AG09319 (cell line): ENCODE measurements at places on chromosomes 6 and 20.

- no peak for DNase-seq
Observed at GRCh38 chr20:47531458-47531857, 29.8 kb downstream of the NCOA3 start.

DNA sequence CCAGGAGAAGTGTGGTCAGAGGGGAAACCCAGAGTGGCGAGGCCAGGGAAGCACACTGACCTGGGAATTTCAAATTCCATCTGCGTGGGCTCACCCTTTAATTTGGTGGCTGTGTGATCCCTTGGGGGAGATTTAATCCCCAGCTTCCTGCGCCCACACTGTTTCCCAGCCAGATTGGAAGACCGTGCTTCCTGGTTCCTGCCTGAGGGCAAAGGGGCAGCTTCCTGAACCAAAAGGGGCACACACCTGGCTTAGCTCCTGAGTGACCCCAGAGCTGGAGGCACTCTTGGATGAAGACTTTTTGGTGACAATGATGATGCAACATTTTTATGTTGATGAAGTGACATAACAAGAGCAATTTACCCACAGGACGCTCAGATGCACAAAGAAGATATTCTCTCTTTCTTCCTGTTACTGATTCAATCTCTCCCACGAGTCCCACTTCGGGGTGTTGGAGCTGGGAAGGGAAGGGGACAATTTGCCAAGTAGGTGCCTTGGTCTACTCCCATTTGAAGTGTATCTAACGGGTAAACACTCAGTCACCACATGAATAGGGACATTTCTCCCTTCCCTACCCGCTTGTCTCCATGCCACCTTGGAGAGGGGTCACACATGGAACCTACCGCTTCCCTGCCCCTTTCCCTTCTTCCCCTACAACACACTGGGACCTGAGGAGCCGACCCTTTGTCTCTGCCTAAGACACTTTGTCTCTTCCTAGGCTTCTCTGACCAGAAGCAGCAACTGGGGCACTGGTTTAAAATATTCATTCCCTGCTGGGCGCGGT, 28.6 kb upstream of the CDKN1A start:
- DNase-seq: no peak

- DNase-seq: no peak
Observed at GRCh38 chr6:56420296-56420695, 172.9 kb upstream of the COL21A1 start.

DNA sequence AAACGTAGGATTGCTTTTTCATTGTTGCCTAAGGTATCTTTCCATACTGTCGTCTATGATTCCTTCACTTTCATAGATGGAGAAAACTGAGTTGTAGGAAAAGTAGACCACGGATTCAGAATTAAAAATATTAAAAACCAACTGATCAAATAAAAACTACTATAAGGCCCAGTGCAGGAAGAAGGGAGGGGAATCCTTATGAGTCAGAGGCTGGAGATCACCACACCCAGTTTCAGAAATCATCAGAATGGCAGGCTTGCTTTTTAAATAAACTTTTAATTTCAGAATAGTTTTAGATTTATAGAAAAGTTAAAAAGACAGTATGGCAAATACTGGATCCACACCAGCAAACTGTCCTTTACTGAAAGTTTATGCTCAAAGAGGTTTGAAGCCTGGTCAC, 32.0 kb upstream of the POPDC3 start:
- no peak for DNase-seq

GRCh38 chr6:138714493-138714892, 59.1 kb upstream of the CCDC28A start:
- DNase-seq: no peak

DNA sequence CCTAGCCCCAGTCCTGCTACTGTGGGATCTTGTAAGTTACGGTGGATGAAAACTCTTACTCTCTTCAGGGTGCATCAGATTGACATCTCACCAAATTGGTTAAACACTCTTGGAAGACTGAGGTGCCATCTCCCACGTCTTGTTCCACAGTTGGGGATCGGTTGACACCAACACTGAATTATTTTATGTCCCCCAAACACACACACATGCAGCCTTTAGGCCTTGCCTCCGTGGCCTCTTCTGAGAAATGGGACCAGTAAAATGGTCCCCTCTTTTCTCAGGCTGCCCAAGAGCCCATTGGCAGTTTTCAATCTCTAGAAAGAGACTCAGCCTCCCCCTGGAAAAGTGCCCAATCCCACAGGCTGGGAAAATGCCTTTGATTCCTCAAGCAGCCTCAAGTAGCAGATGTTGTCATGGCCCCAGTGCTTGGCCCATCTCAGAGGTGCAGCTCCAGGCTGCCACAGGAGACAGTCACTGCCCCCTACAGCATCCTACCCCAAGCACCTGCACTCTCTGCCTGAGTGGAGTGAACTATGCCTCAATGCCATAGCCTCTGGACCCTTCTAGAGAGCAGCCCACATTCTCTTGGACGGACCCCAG, 163.9 kb downstream of the ANKRD60 start:
- DNase-seq: no peak

DNA sequence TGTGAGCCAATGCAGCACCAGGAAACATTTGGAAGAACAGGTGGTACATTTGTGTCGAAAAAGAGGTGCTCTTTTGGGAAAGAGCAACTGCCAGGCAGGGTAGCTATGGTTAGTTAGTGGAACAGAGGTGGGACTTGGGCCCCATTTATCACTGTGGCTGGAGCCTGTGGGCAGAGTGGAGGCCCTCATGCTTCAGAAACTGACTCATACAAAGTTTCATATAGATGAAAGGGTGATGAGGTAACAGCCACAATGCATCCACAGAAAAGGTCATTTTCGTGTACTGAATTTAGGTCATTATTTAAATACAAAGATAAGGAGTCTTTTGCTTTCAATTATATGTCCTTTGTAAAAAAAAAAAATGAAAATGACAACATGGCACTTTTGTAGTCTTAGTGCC, 76.4 kb upstream of the HS3ST5 start:
- DNase-seq: no peak

- no peak for DNase-seq
Observed at GRCh38 chr20:45359069-45359405, 3.9 kb upstream of the SYS1 start.

GRCh38 chr20:62638679-62639406, 3.5 kb upstream of the SLCO4A1 start:
- DNase-seq: no peak

DNA sequence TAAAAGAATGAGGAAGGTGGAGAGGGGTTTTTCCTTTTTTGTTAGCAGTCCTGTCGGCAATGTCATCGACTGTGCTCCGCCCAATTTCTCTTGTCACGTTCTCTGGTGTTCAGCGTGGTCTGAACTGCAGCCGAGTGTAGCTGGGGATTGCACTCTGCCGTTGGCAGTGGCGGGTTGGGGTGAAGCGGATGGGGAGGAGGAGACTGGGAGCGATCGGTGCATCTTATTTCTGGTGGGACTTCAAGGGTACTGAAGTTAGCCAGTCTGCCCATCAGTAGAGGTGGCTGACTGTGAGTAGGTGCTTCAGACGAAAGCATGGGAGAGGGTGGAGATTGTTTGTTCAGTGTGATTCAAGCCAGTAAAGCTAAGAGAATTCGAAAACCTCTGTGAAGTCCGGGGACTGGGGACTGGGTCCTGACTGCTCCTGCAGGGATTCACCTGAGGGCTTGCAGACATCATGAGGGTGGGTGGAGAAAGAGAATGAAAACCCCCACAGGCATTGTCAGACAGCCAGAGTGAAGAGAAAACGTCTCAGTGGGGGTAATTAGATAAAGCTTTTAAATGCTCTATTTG, 5.1 kb downstream of the RREB1 start:
- no peak for DNase-seq

GRCh38 chr6:40710626-40711330, 123.6 kb upstream of the LRFN2 start:
- DNase-seq: no peak

DNA sequence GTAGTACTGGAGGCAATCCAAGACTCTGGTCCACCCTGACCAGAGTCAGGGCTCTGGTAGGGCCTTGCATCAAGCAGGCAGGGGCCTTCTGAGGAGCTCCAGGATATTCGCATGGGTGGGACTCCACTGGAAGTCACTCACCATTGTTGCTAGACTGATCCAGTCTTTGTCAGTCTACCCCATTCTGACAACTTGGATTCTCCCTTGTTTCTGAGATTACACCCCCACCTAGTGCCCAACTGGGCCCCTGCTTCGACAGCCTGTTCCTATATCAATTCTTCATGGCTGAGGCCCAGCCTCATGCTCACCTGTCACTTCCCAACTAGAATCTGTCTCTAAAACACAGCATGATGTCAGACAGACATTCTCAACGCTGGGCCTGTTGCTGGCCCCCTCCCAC, 5.2 kb downstream of the SLC35D3 start:
- no peak for DNase-seq

- DNase-seq: no peak
Observed at GRCh38 chr6:106102034-106102433, 15.9 kb downstream of the PRDM1 start.

- no peak for DNase-seq
Observed at GRCh38 chr20:55538261-55538908, 466.9 kb downstream of the CBLN4 start.

- DNase-seq: no peak
Observed at GRCh38 chr20:24951536-24952083, 2.5 kb downstream of the CST7 start.

GRCh38 chr20:41152108-41152757, 14.9 kb downstream of the PLCG1 start:
- no peak for DNase-seq

DNA sequence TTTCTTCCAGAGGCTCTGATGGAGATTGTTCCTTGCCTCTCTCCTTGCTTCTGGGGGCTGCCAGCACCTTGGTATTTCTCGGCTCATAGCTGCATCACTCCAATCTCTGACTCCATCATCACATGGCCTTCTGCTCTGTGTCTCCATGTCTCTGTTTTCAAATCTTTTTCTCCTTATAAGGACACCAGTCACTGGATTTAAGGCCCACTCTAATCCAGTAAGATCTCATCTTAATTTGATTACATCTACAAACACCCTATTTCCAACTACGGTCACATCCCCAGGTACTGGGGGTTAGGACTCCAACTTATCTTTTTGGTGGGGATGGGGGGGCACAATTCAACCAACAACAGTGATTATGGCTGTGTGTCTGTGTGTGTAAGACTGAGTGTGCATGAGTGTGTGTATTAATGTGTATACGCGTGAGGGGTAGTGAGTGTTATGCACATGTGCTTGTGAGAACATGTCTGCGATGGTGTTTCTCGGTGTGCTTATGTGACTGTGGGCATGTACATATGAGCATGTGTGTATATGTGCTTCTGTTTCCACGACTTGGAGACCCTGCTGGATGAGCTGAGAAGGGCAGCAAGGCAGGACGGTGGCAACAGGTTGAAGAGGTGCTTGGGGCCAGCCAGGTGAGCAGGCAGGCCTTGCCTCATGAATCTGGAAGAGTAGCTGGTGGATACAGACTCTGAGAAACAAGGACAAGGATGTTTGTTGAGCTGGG, 130.5 kb downstream of the MRPL14 start:
- DNase-seq: no peak

DNA sequence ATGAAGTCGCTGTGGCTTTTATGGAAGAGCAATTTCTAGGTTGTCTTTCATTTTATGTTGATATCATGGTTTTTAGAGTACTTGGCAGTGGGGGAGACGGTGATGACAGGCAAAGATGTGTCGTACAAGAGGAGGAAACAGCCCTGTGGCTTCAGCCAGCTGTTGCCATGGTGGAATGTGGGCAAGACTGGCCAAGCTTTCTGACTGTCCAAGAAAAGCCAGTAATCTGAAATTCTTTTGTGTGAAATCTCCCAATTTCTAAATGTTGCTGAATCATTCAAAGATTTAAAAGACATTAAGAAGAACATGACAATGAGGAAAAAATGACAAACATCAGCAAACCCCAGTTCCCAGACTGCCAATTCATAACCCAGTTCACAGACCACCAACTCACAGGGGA, 23.1 kb downstream of the PFDN4 start:
- DNase-seq: no peak

DNA sequence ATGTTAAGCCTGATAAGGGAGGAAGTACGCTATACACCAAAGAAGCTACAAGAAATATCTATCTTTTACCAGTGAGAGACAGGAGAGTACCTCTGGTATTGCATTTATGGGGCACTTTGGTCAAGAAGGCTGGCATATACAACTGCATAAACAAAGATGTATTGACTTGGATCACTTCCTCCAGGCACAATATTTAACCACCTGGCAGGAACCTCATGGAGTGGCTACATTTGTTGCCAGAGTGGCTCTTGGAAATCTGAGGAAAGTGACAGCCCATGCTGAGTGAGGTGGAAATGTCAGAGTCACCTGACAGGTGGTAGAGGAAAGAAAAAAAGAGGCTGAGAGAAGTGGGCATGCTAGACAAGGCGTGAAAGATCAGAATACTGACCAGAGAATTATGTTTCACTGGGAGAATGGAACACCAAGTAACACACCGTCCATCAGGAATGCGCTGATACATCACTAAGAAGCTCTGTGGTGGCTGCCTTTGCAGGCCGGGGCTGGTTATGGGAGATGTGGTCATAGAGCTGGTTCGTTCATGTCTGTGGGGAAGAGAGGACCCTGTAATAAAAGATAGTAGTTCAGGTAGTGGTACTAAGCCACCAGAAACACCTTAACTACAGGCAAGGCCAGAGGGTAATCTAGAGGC, 61.4 kb upstream of the UFL1 start:
- no peak for DNase-seq

- DNase-seq: no peak
Observed at GRCh38 chr6:43257367-43258145, 14.3 kb downstream of the TTBK1 start.

- DNase-seq: no peak
Observed at GRCh38 chr20:50273601-50274491, 83.2 kb downstream of the CEBPB start.

DNA sequence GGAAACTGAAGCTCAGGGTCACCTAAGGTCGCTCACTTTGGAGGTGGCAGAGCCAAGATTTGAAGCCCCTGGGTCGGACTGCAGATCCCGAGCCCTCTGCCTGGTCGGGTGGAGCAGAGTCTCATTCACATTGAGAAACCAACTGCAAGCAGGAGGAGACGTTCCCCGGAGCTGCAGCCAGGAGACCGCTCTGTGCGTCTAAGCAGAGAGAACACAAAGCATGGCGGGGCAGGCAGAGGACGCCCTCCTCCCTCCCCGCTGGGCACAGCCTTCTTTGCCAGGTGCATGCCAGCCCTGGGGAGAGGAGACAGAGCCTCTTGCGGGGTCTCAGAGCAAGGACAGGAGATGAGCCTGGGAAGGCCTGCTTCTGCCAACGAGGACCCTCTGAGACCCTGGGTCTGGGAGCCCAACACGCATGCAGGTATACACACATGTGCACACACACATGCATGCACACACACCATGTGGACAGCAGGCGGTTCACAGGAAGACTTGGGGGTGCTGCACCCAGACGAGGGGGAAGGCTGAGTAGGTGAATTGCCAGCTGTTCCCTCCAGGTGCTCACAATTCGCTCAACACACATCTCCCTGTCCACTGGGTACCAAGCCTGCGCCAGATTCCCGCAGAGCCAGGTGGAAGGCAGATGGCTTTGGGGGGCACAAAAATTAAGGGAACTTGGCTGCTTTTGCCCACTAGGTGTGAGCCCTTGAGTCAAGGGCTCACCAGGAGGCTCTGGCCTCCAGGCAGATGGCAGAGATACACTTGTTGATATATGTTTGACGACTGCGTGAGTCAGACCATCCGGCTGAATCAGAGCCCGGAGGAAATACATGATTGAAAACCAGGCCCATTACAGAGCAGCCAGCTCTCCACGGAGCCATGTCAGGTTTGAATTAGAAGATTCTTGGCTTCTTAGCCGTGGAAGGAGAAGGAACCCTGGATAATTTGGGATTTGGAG, 5.5 kb upstream of the NTSR1 start:
- peak; percentile 77 for DNase-seq
